ENCODE measurements at places on chromosomes 16 and 17. TPM values are rescaled to one million over a fixed set of nuclear protein-coding genes. Genes with fewer than 3 reads are reported as not detected.
A peak's percentile ranks its signal among the peaks of the same experiment; 100 is the strongest.

- no peak for DNase-seq
These were observed 22.4 kb downstream of the SLC35G3 start for GRCh38 chr17:35171834-35172233.

DNA sequence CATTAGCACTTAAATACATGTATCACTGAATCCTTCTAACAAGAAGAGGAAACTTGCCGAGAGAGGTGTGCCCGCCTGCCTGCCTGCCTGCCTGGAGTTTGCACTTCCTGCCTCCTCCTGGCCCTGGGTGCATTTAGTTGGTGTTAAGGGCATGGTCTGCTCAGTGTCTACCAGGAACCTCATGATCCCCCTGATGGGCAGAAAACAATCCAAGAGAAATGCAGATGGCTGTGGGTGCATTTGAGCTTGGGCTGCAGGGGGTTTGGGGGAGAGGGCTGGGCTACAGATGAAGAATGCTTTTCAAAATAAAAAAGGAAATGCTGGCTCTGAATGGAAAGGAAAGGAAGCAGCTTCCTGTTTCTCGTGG lies 10.1 kb downstream of the KSR1 start:
- no peak for DNase-seq

DNA sequence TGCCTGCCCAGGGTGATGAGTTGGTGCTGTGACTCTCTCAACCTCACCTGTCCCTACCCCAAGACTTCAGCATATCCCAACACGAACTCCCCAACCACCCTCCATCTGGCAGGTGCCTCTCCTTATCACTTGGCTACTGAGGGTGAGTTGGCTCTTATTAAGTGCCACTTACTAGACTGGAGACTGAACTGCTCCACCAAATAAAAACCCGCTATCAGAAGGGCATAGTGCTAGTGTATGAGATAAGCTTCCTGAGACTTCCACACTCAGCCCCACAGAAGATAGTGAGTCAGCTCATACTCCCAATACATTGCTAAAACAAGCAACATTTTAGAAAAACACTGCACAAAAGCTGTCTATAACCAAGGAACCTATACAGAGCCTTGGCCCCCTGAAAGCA lies 16.0 kb upstream of the CCL18 start:
- DNase-seq = no peak

DNA sequence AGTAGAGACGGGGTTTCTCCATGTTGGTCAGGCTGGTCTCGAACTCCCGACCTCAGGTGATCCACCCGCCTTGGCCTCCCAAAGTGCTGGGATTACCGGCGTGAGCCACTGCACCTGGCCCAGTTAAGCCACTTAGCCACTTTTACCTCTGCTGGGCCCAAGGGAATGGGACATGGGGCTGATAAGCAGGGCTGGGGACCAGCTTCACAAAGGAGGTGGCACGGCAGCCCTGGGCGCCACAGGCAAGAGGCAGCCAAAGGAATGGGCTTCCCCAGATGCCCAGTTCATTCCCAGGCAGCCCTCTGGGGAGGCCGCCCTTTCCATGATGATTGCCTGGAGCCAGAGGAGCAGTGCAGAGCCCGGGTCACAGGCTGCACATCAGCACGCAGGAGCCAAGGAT lies 5.0 kb upstream of the CYB561 start:
- DNase-seq = no peak

DNA sequence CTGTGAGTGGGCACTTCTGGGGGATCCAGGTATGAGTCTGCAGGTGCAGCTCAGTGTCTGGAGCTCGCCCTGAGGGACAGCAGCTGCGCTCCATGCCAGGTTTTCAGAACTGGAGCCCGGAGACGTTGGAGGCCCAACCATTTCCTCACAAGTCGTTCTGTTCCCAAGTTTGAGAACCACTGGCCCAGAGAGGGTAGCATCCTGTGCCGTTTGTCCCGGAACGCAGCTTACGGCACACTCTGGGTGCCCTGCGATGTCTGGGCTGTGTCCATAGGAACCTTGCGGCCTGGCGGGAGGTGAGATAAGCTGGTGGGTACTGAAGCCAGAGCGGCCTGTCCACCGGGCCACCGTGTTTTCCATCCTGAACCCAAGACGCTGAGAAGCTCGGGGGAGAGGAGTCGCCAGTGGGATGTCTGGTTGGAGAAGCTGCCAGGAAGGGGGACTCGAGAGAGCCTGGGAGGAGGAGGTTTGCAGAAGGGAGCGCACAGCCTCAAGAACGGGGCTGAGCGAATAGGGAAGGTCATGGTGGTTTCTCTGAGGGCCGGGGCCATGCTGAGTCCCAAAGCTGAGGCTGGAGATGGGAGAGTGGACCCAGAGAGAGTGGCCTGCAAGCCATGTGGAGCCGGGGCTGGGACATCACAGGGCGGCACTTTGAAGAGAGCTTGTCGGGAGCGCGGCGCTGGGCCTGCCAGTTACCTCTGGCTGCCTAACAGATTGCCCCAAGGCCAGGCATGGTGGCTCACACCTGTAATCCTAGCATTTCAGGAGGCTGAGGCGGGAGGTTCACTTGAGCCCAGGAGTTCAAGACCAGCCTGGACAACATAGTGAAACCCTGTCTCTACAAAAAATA lies 211.0 kb upstream of the GSE1 start:
- peak; percentile 53 for DNase-seq

- no peak for DNase-seq
These were observed 170.7 kb downstream of the CYB561 start for GRCh38 chr17:63275318-63275970.

Gene CCL8
- 10.3 TPM for total RNA-seq

Gene CACNB1
- 16.9 TPM for total RNA-seq

Gene ALOX15B
- not detected for total RNA-seq

Gene KRT16
- 0.85 TPM for total RNA-seq

Gene ZC3H7A
- total RNA-seq = 91.1 TPM

All from sciatic nerve (tissue), 2 donors.